ENCODE measurements at places on chromosomes 1 and 21.
A peak's percentile ranks its signal among the peaks of the same experiment; 100 is the strongest.

DNA sequence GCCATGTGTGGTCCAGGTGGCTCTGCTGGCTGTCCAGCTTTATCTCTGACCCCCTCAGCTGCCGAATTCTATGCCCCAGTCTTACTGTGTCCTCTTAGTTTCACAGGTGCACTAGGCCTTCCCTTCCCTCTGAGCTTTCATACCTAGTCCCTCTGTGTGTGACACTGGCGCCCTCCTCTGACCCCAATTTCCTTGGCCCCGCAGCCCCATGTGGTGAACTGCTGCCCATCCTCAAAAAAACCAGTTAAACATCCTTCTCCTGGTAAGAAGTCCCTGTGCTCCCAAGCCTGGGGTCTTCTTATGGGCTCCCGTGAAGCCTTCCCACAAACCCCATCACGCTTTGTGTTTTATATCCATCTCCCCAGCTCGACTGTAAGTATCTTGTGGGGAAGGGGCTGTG lies 93.9 kb upstream of the TSPAN2 start:
- no peak for DNase-seq

GRCh38 chr1:213535679-213536078 lies 452.1 kb upstream of the PROX1 start:
- DNase-seq, result no peak

- DNase-seq, result peak; percentile 81
These were observed 10.9 kb upstream of the ALDH4A1 start for GRCh38 chr1:18913065-18913835.

- DNase-seq, result peak; percentile 70
These were observed at the start of gene HECTD3 for GRCh38 chr1:45010855-45011811. Gene HECTD3 (minus strand): TSS chr1:45011324. CDS start chr1:45011257, 67 bp downstream.

- DNase-seq, result no peak
These were observed 572.3 kb upstream of the PKN2 start for GRCh38 chr1:88111816-88112215.

GRCh38 chr1:228156515-228156881 lies 6.8 kb downstream of the GJC2 start:
- no peak for DNase-seq

DNA sequence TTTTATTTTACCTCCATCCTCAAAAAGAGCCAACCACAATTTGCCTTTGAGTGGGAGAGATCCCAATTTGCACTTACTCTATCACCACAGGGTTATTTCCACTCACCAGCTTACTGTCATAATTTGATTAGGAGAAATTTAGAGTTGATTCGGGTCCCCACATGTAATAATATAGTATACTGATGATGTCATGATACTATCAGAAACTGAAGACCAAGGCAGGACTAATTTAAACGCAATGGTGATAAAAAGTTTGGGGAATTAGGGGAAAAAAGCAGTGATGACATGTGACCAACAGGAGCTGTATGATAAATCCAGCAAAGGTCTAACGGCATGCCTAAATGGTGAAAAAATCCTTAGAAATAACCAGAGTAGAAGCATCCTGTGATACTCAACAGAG lies 54.4 kb downstream of the TRIM33 start:
- DNase-seq, result no peak

Measured in foreskin fibroblast (primary cell).